Activated naive CD4-positive, alpha-beta T cell (primary cell): ENCODE measurements at places on chromosomes 11 and 22.

DNA sequence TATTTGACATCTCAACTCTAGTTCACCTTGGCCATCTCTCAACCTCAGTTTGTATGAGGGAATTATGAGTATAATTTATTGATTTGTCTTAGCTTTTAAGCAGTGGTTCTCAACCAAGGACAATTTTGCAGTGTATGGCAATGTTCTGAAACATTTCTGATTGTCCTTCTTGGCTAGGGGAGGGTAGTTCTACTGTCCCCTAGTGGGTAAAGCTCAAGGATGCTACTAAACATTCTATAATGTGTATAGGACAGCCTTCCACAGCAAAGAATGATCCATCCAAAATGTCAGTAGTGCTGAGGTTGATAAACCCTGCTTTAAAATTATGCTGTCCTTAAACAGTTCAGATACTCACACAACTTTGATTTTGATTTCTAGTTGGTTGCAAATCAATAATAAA is 78.1 kb upstream of the ALKBH3 start:
- no peak for DNase-seq

GRCh38 chr11:10311802-10312201 is 6.9 kb downstream of the ADM start:
- no peak for DNase-seq

GRCh38 chr11:25562417-25562816 is 769.5 kb upstream of the ANO3 start:
- no peak for DNase-seq

DNA sequence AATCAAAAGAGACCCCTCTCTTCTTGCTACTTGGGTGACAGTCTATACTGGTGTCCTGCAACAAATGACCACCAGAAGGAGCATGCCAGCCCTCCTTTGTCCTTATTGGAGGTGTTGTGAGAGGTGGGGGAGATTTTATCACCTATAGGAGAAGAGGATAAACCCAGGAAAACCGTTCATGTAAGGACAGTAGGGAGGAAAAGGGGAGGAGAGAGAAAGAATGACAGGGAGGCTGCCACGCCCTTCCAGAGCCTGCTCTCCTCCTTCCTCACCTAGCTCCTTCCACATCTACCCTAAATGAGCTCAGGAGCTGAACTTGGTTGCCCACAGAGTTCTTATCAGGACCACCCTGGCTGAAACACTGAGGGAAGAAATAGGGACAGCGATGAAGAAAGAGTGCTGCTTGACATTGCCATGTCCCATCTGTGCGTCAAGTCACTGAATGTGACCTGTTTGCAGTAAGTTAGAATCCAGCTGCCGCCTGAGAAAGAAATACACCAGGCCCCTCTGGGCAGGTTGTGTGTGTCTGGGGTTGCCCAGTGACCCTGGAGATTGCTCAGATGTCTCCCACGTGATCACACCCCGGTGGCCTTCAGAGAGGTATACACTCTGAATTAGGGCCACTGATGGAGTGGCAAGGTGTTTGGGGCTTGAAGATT is 40.4 kb upstream of the ETS1 start:
- DNase-seq, result no peak

DNA sequence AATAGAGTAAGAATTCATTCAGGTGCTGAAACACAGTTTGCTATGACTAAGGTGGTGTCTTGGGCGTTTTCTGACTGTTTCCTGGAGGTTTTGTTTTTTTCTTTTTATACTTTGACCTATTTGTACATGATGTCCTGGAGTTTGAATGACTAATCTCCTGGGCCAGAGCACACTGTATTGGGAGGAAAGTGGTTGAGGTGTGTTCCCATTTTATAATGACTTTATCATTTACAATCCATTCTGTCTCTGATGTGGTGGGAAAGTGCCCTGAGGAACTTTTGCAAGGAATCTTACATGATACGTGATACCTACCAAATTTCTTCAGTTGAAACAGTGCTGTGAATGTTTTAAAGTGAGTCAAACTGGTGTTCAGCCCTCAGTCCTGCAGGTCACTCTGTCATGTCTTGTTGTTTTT is 80.8 kb downstream of the TNRC6B start:
- no peak for DNase-seq

GRCh38 chr11:62508336-62509058 is 38.1 kb downstream of the AHNAK start:
- no peak for DNase-seq

DNA sequence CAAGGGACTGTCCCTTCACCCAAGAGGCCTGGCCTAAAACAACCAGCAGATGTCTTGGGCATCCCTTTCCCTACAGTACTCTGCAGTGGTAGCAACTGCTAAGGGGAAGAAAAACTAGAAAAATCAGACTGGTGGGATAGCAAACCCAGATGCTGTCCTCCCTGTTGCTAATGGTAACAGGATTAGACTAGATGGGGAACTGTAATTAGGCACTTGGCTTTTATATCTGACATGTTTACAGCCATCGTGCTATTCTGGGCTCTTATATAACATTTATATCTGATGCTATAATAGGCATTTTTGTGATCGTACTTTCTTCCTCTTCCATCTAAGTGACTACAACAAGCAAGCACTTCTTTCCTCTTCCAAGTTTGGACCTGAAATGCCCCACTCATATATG is 316.7 kb downstream of the DLG2 start:
- no peak for DNase-seq

GRCh38 chr11:9269492-9270013 is 4.4 kb upstream of the DENND5A start:
- no peak for DNase-seq

GRCh38 chr22:41206719-41207118 is 1.6 kb downstream of the L3MBTL2 start:
- DNase-seq, result no peak

DNA sequence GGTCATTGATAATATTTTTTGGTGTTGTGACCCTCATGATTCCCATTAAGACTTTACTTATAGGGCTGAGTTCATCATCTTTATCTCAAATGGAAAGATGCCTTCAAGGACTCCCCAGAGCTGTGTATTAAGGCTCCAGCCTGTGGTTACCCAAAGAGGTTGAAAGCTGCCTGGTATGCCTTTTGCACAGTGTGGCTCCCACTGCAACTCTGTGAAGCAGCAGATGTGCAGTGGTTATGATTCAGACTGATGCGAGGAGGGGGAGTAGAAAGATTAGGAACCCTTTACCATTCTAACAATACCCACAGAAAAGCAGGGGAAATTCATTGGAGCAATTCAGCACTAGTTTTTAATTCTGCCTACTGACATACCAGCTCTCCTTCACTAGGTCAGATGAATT is 560.0 kb downstream of the INSC start:
- DNase-seq, result no peak

GRCh38 chr11:73186294-73186850 is 31.7 kb upstream of the P2RY2 start:
- DNase-seq, result no peak

DNA sequence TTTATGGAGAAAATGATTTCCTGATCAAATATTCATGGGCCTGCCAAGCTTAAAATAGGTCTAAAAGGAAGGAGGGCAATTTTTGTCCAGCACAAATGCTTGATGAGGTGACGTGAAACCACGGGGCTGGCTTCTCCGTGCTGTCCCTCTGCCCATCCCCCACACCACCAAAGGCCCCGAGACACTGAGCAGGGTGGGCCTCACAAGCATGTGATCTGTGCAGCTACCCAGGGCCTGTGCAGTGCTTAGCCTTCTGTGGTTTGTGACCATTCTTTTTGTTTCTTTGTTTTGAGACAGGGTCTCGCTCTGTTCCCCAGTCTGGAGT is 94.8 kb upstream of the RTL6 start:
- no peak for DNase-seq

- no peak for DNase-seq
These were observed 986.9 kb upstream of the CHORDC1 start for GRCh38 chr11:91209751-91210150.
